ENCODE measurements at places on chromosomes 7 and 10.

GRCh38 chr10:49389361-49389933, 6.4 kb downstream of the DRGX start:
- DNase-seq, result no peak

DNA sequence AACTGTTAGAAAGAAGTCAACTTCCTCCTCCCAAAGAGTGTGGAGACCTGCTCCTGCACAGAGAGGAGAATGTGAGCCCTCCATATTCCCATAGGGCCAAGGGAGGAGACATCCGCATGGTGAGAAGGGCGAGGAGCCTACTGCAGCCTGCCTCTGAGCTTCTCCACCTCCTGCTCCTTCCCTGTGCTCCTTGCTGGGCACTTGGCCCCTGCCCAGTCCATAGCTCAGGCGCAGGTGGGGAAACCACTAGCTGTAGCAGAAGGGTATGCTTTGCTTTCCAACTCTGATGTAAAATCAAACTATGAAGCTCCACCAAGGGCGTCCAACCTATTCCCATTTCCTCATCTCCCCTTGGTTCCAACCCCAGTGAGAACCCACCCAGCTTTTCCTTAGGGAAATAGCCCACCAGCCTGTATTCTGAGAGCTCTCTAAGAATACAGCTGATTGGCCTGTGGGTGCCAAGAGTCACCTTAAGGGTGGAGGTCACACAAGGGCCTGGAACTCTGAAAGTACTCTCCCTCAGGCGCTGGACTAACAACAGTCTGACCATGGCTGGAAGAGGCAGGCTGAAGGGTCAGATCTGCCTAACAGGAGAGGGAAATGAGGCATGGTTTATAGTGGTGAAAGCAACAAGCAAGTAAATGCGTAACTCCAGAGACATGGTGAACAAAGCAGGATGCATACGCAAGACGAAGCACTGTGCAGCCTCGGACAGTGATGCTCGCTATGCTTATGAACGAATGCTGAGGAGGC, 13.9 kb downstream of the ZNF488 start:
- no peak for DNase-seq

DNA sequence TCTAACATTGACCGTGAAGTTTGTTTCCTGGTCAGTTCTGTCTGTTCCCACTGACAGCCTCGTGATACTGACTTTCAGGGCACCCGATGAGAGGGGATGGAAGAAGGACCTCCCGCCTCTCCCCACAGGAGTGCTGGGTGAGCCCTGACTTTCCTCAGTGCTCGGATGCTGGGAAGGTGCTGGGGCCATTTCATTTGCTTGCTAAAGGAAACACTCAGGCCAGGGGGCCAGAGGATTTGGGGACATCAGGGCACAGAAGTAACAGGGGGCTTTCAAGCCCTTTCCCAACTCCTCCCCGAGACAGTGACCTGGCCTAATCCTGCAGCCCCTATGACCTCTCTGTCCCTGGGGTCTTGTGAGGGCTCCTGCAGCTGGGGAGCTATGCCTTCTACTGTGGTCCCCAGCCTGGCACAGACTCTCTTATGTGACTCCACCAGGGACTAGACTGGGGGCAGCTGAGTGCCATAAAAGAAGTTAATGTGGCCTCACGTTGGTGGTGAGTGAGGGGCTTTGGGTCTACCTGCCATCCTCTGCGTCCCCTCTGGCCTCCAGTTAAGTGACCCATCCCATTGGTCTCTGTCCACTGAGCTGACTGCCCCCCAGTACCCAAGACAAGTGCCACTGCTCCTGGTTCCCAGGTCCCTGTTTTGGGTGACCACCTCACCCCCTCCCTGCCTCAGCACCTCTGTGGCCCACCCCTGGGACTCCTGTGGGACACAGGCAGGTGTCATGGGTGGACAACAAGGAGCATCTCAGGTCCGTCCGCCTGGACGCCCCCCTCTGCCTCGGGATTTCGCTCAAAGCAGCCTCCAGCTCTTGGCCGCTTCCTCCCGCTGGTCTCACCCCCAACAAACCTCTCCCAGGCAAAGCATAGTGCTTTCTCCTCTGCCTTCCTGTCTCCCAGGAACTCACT, 33.4 kb upstream of the HSPA12A start:
- DNase-seq, result no peak

DNA sequence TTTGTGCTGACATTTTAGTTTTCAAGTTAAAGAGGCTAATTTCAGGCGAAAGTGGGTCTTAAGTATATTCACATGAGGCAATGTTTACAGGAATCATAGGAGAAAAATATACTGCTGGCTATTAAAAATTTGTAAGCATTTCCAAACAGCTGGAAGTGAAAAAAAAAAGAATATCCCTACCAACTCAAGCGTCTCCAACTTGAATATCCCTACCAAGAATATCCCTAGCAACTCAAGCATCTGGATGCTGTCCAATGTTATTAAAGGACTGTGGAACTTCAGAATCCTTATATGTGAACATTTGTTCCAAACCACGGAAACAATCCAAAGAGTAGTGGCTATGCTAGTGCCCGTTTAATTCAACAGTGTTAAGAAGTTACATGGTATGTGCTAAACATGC, 1303.0 kb downstream of the GATA3 start:
- DNase-seq, result no peak

DNA sequence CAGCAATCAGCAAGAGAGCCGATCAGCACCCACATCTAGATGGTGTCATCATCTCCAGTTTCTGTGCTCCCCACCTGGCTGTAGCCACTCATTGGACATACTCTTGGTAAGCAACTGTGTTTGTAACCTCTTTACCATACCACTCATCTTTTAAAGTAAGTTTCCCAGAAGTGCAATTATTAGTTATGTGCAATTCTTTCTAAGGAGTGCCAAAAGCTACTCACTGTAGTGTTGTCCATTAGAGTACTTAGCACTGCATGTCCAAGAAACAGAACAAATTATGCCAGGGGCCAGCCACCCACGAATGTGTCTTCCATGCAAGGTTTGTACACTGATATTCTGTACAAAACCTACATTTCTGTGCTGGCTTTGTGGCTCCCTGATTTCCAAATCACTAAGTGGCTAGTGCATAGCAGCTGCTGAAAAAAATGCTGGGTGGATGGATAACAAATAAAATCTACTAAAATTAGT, 131.9 kb downstream of the SRPK2 start:
- DNase-seq, result no peak

All from ACHN (cell line).